ENCODE measurements at places on chromosomes 6 and 20.
A peak's percentile ranks its signal among the peaks of the same experiment; 100 is the strongest.

- no peak for DNase-seq
Measured at GRCh38 chr6:132685009-132685408, 26.0 kb upstream of the TAAR1 start.

- DNase-seq: no peak
Measured at GRCh38 chr6:118959903-118960302, 24.9 kb upstream of the MCM9 start.

DNA sequence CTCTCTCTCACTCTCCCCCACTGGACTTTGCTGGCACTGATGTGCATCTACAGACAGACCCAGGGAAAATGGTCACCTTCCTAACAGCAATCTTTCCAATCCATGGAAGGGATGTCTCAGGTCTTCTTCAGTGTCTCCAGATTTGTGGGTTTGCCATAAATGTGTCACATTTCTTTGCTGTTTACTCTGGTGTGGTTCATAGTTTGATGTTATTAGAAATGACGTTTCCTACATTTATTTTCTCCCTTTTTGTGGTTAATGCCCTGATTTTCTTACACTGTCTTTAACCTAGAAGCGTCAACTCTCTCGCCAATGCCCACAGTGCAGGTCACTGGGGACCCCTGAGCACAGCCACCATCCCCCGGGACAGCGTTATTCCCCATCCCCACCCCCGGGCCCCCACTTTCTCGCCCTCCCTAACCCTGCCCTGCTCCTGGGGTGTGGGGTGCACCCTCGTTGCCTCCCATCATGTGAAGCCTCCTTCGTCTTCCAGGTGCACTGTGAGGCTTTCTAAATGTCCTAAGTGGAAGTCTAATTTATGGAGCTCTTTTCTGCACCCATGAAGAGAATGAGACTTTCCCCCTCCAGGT is 86.5 kb downstream of the YTHDF1 start:
- DNase-seq: no peak

DNA sequence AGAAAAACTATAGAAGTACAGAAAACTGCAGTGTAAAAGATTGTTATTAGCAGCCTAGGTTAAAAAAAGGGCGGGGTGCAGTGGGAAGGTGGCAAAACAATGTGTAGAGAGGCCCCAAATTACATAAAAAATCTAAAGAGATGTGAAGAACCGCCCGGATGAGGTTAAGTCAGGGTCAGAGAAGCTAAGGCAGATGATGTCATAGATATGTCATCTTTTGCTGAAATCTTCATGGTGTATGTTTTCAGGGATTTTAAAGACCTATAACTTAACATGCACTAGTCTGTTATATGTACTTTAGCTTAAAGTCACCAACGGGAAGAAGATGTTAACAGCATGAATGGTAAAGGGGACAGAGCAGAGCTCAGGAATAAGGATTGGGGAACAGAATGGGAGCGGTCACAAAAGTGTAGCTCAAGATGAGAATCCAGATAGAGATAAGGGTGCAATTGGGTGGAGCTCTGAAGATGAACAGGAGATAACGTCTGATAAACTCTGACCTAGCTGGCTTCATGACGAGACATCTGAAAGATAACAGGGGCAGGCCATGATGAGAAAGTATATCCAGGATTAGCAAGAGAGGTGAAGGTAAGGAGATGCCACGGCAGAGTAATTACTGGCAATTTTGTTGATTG is 83.4 kb downstream of the TFAP2A start:
- DNase-seq: no peak

DNA sequence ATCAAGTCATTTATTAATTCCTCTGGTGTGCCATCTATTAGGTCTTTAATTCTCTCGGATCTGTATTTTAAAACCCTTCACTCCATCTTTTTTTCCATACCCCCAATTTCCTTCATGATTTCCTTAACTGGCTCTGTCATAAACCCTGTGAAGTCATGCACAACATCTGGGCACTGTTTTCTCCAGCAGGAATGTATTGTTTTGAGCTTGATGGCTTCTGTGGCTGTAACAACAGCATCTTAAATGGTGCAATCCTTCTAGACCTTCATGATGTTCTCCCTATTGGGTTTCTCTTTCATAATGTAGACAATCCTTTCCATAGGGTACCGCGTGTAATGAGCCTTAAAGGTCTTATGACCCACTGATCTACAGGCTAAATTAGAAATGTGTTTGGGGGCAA is 29.0 kb downstream of the CDK19 start:
- no peak for DNase-seq

GRCh38 chr20:47272893-47273590 is 83.5 kb downstream of the ZMYND8 start:
- DNase-seq: peak; percentile 4

GRCh38 chr20:19958928-19959327 is 58.2 kb upstream of the NAA20 start:
- DNase-seq: no peak

DNA sequence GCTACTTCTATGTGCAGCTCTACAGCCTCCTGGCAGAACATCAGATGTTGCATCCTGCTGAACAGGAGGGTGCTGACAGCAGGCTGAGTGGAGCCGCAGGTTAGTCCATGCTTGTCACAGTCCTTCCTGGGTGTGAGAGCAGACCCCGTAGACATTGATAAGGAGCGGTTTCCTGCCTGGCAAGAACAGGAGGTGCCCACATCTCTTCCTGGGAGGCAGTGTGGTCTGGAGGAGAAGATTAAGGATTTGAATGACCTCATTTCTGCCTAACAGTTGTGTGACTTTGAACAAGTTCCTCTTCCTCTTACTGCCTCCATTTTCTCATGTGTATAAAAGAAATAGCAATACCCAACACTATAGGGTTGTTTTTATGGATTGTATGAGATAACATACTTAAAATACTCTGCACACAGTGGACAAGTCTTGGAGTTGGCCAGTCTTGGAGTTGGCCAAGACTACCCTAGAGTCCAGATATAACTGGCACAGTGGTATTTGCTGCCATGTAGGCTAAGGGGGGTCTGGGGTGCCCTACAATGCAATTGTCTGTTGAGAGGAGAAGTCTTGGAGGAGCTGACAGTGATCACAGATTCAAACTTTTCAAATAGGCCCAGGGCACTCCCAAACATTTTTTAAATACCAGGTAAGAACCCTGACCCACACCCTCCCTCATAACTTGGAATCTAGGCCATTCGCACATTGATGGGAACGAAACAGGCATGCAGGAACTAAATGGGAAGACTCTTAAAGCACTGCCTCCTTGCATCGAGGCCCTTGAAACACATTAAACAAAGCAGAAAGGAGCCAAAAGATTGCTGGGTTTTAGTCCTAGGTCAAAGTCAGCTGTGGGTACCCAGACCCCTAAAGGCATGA is 32.6 kb upstream of the TBC1D7 start:
- DNase-seq: no peak

DNA sequence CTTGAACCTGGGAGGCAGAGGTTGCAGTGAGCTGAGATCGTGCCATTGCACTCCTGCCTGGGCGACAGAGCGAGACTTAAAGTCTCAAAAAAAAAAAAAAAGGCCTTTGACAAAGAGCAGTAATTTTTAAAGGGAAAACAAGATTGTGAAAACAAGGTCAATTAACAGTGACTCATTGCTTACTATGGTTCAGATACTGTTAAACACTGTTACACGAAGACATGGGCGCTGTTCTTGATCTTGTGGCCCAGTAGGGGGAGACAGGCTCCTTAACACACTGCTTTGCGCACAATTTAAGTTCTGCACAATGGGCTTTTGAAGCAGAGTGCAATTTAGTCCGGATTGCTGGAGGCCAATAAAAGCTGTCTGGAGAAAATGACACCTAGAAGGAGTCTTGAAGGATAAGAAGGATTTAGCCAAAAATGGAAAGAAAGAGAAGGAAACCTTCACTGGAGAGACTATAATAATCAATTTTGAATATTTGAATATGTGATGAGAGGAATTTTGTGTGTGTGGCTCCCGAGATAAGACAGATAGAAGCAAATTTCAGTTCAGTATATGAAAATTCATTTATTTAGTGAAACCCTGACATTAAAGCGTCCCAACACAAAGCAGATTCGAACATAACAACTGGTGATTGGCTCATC is 6.0 kb upstream of the LATS1 start:
- no peak for DNase-seq

GRCh38 chr6:14765106-14765505 is 480.8 kb upstream of the JARID2 start:
- no peak for DNase-seq

- DNase-seq: no peak
Measured at GRCh38 chr20:35462351-35462750, 7.0 kb downstream of the CEP250 start.

GRCh38 chr6:149471801-149472200 is 13.0 kb downstream of the ZC3H12D start:
- no peak for DNase-seq

GRCh38 chr6:116329156-116329555 is 41.6 kb upstream of the DSE start:
- no peak for DNase-seq

DNA sequence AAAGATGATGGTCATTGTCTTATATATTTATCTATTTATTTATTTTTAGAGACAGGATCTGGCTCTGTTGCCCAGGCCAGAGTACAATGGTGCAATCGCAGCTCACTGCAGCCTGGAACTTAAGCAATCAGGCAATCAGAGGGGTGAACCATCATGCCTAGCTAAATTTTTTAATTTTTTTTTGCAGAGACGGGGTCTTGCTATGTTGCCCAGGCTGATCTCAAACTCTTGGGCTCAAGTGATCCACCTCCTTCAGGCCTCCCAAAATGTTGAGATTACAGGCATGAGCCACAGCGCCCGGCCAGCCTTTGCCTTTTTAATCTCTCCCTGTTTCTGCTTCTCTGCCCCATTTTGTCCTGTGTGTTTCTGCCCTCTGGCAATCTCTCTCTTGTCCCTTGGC is 102.2 kb downstream of the NCR2 start:
- no peak for DNase-seq

- DNase-seq: no peak
Measured at GRCh38 chr6:125781314-125781868, 9.4 kb upstream of the NCOA7 start.
